ENCODE measurements at places on chromosomes 2 and 18. TPM values are rescaled to one million over a fixed set of nuclear protein-coding genes. Genes with fewer than 3 reads are reported as not detected.

MBD5 gene
- total RNA-seq: 33.1 TPM

GRCh38 chr2:232584238-232584637 is 33.7 kb downstream of the EIF4E2 start:
- no peak for DNase-seq

- no peak for DNase-seq
Observed at GRCh38 chr18:60452421-60452820, 79.8 kb upstream of the MC4R start.

DNA sequence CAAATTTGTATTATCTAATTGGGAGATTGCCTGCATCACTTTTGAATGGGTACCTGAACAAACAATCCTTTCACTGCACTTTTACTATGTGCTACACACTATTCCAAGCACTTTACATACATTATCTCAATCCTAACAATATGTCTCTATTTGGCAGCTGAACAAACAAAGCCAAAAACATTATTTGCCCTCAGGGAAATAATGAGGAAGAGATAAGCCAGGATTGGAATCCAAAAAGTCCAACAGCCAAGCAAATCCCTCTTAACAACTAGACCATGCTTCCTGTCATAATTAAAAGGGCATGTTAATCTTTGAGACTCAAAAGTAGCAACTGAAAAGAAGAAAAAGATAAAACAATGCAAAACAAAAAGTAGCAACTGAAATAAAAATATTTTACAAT is 32.1 kb downstream of the RPRD1A start:
- DNase-seq: no peak

DNA sequence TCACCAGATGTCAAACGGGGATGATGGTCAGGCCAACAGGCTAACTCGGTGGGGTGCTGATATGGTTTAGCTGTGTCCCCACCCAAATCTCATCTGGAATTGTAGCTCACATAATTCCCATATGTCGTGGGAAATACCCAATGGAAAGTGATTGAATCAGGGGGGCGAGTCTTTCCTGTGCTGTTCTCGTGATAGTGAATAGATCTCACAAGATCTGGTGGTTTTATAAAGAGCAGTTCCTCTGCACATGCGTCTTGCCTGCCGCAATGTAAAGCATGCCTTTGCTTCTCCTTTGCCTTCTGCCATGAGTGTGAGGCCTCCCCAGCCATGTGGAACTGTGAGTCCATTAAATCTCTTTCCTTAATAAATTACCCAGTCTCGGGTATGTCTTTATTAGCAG is 74.4 kb upstream of the YWHAQ start:
- no peak for DNase-seq

MPP4 gene
- not detected for total RNA-seq

Measured in ovary (tissue), 10 donors.